ENCODE measurements at places on chromosomes 11 and 22. TPM values are rescaled to one million over a fixed set of nuclear protein-coding genes. Genes with fewer than 3 reads are reported as not detected.

LMO2 gene
- 53.3 TPM for total RNA-seq

CDC42EP1 gene
- 42.2 TPM for total RNA-seq

CASP1 gene
- total RNA-seq, result 12.1 TPM

MPZL2 gene
- total RNA-seq, result 29.8 TPM

DNAJB7 gene
- not detected for total RNA-seq

All from omental fat pad (tissue), 4 donors.